ENCODE measurements at places on chromosomes 6 and 20.

- no peak for DNase-seq
These were observed 507.3 kb upstream of the CITED2 start for GRCh38 chr6:139881728-139882211.

DNA sequence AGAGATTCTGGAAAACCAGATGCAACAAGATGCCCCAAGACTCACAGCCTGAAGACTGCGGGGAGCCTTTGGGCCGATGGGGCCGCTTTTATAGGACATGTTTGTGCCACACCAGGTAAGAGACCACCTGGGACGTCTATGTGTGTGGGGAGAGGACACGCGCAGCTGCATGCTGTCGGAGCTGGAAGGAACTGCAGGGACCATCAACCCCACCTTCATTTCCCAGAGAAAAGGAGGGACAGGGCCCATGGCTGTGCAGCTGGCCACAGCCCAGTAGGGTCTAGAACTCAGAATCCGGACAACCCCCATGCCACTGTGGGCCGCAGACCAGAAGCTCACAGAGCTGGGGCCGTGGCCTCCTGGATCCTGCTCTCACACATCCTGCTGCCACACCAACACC is 100.3 kb upstream of the MPC1 start:
- DNase-seq, result no peak

- peak; percentile 17 for DNase-seq
These were observed 27.5 kb downstream of the NCOA7 start for GRCh38 chr6:125818225-125818657.

GRCh38 chr6:67629258-67629657 is 1005.8 kb upstream of the ADGRB3 start:
- peak; percentile 22 for DNase-seq

DNA sequence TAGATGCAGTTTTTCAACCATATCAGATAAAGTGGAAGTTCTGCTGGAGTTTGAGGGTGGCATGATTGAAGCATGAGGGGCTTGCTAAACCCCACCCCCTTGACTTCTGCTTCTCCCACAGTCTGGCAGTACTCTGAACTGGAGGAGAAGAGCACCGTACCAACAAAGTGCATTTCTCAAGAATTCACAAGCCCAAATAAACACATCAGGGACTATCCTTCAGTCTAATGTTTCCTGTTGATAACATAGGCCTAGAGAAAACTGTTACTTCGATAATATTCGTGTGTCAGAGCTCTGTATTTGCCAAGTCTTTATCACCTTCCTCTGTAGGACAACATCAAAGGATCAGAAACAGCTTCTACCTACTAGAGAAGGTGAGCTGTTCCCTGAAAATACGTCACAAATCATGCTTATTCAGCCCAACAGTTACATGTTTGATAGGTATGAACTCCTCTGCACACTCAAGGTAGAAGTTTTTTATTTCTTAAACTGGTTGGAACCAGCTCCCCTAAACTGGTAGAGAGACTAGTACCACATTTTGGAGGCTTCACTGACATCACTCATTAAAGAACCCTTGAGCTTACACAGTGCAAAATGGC is 153.2 kb upstream of the PRND start:
- no peak for DNase-seq

- no peak for DNase-seq
These were observed 58.9 kb upstream of the SAMD5 start for GRCh38 chr6:147449405-147450161.

DNA sequence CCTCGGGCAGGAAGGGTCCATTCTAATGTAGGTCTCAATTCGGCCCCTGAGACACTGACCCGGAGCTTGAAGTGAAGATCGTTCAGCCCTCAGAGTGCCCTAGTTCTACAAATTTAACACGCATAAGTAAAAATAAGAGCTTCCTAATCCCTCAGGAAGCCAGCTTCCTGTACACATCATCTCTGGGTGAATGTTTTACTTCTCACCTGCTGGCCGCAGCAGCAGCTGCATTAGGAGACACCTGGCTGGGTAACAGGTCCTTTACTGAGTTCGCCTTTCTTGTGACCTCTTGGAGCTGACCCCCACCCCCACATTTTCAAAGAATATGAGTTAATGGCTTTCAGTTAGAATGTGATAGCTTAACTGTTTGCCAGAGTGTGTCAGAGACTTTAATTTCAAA is 165.0 kb downstream of the SMOC2 start:
- no peak for DNase-seq

GRCh38 chr6:50198245-50198644 is 148.5 kb upstream of the DEFB112 start:
- no peak for DNase-seq

DNA sequence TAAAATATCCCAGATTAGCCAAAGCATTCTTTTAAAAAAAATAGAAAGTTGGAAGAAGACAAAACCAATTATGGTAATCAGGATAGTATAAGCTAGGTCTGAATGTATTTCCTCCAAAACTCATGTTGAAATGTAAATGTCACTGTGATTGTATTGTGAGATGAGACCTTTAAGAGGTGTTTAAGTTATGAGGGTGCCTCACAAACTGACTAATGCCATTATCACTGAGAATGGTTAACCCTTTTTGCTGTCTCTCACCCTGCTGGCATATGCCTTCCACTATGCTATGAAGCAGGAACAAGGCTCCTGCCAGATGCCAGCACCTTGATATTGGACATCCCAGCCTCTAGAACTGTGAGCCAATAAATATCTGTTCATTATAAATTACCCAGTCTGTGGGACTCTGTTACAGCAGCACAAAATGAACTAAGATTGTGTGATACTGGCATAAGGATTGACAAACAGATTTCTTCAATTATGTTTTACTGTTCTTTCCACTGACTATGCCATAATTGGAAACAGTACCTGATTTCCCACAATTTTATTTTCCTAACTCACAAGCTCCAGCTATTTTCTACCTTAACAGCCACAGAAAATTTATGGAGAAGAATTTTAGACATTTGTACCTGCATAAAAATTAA is 63.8 kb downstream of the IBTK start:
- DNase-seq, result no peak

GRCh38 chr20:1382670-1383069 is 10.2 kb downstream of the FKBP1A start:
- DNase-seq, result no peak

- DNase-seq, result peak; percentile 5
These were observed 208.8 kb downstream of the RNF144B start for GRCh38 chr6:18595774-18596530.

DNA sequence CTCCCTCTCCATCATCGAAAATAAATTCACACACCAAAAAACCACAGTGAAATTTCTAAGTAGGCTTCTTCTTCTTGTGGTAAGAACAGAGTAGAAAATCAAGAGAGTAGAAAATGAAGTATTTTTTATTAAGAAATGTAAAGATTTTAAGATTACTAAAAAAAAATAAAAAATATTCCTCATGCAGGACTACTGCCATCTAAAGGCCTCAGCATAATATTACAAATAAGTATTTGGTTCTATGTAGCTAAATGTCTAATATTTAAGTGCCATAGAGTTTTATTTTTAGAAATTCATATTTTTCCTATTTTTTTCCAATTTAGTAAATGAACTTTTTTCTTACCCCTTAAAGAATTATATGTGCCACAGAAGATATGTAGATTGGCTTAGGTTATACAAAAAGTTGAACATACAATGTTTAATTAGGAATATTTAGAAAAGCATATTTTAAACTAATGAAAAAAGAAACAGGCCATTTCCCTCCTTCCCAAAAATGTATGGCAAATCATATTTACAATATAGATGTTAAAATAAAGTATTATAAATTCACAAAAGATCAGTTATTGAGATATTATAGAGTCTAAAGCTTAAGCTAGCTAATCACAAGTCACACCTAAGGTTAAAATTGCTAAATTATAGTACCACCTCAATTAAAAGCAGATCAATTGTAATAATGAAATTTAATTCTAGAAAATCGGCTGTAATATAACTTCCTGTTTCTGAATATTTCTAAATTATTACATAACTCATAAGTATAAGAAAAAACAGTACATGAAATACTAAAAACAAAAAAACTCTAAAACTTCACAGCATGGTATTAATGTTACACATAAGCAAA is 3.5 kb upstream of the NT5DC1 start:
- DNase-seq, result no peak

DNA sequence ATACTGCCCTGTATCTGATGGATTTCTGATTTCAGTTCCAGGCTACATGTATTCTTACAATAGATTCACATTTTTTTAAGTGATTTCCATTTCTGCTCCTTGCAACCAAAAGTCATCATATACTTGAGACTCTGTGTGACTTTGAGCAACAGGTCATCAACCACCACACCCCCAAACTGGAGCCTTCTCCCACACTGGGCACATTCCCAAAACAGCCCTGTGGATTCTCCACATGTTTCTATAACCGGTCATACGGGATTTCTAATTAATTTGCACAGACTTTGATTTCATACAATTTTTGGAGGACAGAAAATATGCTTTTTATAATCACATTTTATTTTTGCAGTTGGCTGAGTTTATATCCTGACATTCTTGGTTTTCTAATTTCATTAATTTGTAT is 317.2 kb upstream of the ID4 start:
- DNase-seq, result no peak

DNA sequence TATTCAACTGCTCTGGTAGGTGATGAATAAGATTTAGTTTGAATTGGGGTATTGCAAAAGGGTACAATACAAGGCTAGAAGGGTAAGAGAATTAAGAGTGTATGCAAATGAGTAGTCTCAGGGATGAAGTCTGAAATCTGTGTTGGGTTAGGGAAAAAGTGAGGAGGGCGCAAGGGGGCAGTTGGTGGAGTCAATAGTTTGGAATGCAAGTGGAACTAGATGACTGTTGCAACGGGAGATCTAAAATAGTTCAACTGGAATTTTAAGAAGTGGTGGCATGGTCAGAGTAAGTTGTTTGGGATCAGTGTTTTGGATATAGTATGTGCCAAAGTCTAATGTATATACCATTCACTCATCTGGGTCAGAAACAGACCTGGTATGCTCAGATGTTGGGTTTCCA is 329.6 kb downstream of the GJA1 start:
- DNase-seq, result no peak

GRCh38 chr20:50995506-50995905 is 27.4 kb downstream of the KCNG1 start:
- no peak for DNase-seq

GRCh38 chr6:55176958-55177357 is 2.6 kb downstream of the HCRTR2 start:
- no peak for DNase-seq

GRCh38 chr6:40688214-40688761 is 101.1 kb upstream of the LRFN2 start:
- no peak for DNase-seq

- no peak for DNase-seq
These were observed 198.5 kb downstream of the CDH4 start for GRCh38 chr20:61450549-61450948.

DNA sequence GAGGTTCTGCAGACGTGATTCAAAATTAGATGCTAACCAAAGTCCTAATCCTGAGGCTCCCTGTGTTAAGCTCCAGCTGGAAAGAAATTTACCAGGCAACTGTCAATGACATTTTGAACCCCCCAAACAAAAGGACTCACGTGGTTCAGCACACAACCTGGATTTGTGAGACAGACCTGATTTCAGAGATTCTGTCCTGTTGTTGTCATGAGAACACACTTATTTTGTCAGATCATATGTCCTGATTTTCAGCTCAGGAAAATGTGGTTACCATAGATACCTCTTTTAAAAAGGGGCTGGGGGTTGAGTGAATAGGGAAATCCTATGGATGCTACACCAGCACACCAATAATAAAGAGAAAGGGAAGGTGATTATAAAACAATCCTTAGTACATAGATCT is 61.6 kb downstream of the MTFR2 start:
- no peak for DNase-seq

- DNase-seq, result no peak
These were observed 13.8 kb downstream of the RNF144B start for GRCh38 chr6:18400831-18401446.

GRCh38 chr6:100171533-100172321 is 177.7 kb upstream of the MCHR2 start:
- DNase-seq, result no peak

- no peak for DNase-seq
These were observed 33.1 kb downstream of the RAB44 start for GRCh38 chr6:36730424-36731380.

GRCh38 chr6:1247894-1248293 is 64.0 kb upstream of the FOXQ1 start:
- no peak for DNase-seq

- no peak for DNase-seq
These were observed 70.4 kb downstream of the JAG1 start for GRCh38 chr20:10603378-10603777.

- DNase-seq, result no peak
These were observed 8.4 kb downstream of the ADRM1 start for GRCh38 chr20:62311150-62311549.

DNA sequence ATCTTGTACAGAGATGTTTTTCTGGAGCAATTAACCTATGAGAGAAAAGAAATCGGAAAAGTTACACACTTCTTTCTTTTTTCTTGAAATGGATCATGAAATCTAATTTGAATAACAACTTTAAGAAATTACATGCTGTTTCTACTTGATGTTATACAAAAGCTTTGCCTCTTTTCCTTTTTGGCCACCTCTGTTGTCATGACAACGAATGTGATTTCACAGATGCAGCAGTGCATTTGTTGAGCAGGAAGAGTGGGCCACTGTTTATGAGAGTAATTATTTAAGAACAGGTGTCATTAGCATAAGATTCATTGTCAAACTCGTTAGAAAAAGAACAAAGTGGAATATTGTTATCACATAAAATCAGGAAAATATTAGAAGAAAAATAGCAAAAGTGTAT is 148.3 kb upstream of the IMPG1 start:
- no peak for DNase-seq

- DNase-seq, result no peak
These were observed 36.9 kb upstream of the BLCAP start for GRCh38 chr20:37564388-37565133.

- DNase-seq, result no peak
These were observed 23.2 kb upstream of the RIN2 start for GRCh38 chr20:19734811-19735210.

Data from BJ (cell line).